ENCODE measurements at places on chromosomes 2 and 18.

DNA sequence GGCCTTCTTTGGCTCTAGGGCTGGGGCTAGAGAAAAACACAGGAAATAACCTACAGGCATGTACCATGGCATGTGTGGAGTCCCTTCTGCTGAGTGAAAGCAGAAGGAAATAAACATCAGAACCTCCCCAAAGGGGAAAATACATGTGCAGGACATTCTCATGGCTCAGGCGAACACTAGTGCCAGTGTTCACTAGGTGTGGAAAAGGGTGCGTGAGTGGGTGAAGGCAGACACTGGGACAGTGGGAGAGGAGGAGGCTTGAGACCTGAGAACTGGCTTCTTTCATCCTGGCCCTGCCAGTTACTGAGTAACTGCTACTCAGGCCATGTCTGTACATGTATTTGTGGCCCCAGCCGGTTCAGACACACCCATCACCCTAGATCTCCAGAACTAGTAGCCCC lies 268.2 kb downstream of the PRKCE start:
- DNase-seq, result no peak

- no peak for DNase-seq
Measured at GRCh38 chr2:47867205-47867604, 39.1 kb downstream of the FBXO11 start.

DNA sequence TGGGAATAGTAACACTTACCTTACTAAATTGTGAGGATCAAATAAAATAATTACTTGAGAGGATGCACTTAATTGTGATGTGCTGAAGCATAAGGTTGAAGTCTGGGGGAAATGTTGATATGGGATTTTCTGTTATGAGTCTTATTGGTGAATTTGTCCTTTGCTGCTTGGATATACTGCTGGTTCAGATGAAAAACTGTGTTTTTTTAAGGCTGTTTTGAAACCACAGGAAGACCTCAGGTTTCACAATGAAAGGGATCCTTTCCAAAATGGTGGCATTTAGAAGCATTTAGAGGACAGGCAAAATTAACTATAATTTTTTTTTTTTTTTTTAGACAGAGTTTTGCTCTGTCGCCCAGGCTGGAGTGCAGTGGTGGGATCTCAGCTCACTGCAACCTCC lies 34.9 kb downstream of the SPATS2L start:
- DNase-seq, result no peak

GRCh38 chr18:76351961-76352581 lies 143.0 kb downstream of the ZNF516 start:
- no peak for DNase-seq

DNA sequence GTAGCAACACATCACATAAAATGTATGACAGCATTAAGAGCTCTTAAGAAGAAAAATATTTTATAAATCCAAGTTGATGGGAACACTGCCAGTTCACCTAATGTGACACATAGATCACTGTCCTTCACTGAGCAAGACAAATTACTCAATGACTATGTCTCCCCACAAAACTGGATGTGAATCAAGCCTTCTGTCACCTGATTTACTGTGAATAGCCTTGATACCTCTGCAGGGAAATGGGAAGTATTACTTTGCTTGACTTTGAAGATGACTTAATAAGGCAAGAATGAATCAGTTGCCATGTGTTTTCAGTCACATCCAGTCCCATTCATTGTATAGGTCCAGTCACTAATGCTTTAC lies 94.6 kb downstream of the NYAP2 start:
- DNase-seq, result no peak

GRCh38 chr18:77822632-77823031 lies 573.0 kb downstream of the GALR1 start:
- no peak for DNase-seq

DNA sequence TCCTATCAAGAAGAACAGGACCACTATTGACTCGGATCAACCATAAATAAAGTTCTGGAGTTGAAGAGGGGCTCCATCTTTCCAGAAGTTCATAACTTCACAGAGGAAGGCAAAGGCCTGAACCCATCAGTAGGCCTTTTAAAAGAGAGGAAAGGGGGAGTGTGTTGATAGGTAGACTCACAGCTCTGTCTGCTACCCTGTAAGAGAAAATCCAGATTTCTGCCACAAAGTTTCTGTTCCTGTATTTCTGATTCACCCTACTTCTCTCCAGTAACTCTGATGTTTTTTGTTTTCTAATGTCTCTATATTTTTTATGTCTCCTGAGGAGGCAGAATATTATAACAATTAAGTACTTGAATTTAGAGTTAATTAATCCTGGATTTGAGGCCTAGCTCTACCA lies 564.0 kb downstream of the TNS1 start:
- no peak for DNase-seq

GRCh38 chr2:207165121-207166038 lies at the start of gene KLF7:
KLF7 (minus strand) TSS chr2:207165948; CDS start chr2:207165568, 380 bp downstream.
- DNase-seq, result peak; percentile 91
